Glutamatergic neuron (in vitro differentiated cells): ENCODE measurements at places on chromosomes 2 and 18. TPM values are rescaled to one million over a fixed set of nuclear protein-coding genes. Genes with fewer than 3 reads are reported as not detected.

Gene NDUFV2
- total RNA-seq, result 133 TPM

Gene CLIP4
- 3.3 TPM for total RNA-seq

Gene FKBP1B
- 38.1 TPM for total RNA-seq

Gene OTOF
- 0.47 TPM for total RNA-seq

Gene TUBA3E
- total RNA-seq, result not detected

Gene SF3B6
- 76.5 TPM for total RNA-seq

- H3K4me1 ChIP-seq, result peaks cover 27% of the 10 kb centered on the region
- peak; percentile 39 for DNase-seq
- H3K27ac ChIP-seq, result peak overlapping the region; percentile 97
- peaks cover 5% of the 10 kb centered on the region for H3K27me3 ChIP-seq
- H3K4me3 ChIP-seq, result peak overlapping the region; percentile 97
Observed at GRCh38 chr18:10454681-10455557, 484 bp downstream of the APCDD1 start.

DNA sequence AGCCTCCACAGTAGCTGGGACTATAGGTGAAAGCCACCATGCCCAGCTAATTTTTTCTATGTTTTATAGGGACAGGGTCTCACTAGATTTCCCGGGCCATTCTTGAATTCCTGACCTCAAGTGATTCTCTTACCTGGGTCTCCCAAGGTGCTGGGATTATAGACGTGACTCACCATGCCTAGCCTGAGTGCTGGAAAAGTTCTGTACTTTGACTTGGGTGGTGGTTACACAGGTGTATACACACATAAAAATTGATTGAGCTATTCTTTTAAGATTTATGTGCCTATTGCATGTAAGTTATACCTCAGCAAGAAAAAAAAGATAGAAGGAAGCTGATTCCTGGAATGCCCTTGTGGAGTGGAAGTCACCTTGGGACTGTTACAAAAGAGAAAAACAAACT lies 34.8 kb upstream of the KCNF1 start:
- peaks cover 6% of the 10 kb centered on the region for H3K27me3 ChIP-seq
- no peak for DNase-seq
- peaks cover 5% of the 10 kb centered on the region for H3K36me3 ChIP-seq

- H3K4me1 ChIP-seq, result no peaks in the 10 kb centered on the region
- H3K36me3 ChIP-seq, result peaks cover 19% of the 10 kb centered on the region
- no peak overlapping the region for H3K4me3 ChIP-seq
- no peak overlapping the region for H3K27ac ChIP-seq
- peaks cover 3% of the 10 kb centered on the region for H3K27me3 ChIP-seq
Observed at GRCh38 chr2:15645300-15645699, 53.6 kb downstream of the DDX1 start.

DNA sequence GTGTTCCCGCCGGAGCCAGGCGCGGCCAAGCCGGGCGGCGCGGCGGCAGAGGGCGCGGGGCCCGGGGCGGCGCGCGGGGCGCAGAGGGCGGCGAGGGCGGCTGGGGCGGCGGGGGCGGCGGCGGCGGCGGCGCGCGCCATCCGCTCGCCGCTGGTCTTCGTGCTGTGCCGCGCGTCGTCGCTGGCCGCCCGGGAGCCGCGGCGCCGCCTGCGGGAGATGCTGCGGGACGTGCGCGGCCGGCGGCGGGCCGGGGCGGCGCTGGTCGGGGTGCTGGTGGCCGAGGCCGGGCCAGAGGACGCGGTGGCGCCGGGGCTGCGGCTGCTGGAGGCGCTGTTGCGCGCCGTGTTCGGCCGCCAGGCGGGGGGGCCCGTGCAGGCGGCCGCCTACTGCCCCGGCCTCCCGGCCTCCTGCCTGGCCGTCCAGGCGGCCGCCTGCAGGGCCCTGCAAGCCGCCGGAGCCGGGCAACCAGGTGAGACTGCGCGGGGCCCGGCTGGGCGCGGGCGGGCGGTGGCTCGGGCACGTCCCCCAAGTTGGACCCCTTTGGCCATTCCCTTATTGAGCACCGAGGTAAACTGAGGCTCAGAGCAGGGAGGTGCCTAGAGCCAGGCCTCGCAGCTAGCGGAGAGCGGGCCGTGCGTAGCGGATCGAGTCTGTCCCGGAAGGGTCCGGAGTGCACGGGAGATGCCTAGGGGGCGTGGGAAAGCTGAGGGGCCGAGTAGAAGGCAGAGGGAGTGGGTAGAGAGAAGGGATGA lies 584 bp downstream of the C2orf72 start:
- H3K27me3 ChIP-seq, result peaks cover 23% of the 10 kb centered on the region
- no peaks in the 10 kb centered on the region for H3K4me1 ChIP-seq
- peak; percentile 57 for DNase-seq
- H3K4me3 ChIP-seq, result no peak overlapping the region
- no peaks in the 10 kb centered on the region for H3K36me3 ChIP-seq

DNA sequence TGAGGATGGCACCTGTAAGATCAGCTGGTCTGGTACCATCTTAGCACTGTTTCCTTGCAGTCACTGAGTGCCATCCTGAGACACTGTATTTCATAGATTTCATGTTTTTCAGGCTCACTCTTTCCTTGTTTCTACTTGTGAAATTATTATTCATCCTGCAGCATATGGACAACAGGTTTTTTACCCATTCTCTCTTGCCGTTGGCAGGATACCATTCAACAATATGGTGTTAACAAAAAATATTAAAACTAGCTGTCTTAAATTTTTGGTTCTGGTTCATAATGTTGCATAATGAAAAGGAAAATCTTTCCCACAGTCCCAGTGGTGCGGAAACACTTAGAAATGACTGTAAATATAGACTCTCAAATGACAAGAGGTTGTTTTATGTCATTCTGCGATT lies 23.1 kb upstream of the ATG16L1 start:
- H3K4me1 ChIP-seq, result no peaks in the 10 kb centered on the region
- H3K27ac ChIP-seq, result no peak overlapping the region
- DNase-seq, result no peak
- H3K36me3 ChIP-seq, result no peaks in the 10 kb centered on the region

GRCh38 chr2:119996148-119996547 lies 16.7 kb upstream of the EPB41L5 start:
- no peak for DNase-seq
- no peak overlapping the region for H3K4me3 ChIP-seq
- no peak overlapping the region for H3K27ac ChIP-seq

DNA sequence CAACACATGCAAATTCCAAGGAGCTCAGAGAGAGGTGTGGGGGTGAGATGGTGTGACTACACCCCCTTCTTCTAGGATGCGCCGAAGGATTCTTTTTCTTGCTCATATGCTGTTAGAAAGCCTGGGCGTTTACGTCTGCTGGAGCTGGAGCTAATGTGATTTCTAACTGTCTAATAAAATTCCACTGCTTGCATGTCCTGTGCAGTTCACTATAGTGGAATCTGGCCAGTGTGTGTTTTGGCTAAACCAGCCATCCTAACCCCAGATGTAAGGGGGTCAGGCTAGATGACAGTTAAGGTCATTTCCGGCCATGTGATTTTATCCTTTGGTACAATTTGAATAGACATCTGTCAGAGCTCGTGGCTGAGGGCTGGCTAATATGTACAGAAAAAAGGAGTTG lies 194.1 kb downstream of the PRKCE start:
- no peaks in the 10 kb centered on the region for H3K36me3 ChIP-seq
- no peak overlapping the region for H3K4me3 ChIP-seq
- no peak overlapping the region for H3K27ac ChIP-seq
- H3K4me1 ChIP-seq, result peaks cover 27% of the 10 kb centered on the region
- DNase-seq, result no peak

DNA sequence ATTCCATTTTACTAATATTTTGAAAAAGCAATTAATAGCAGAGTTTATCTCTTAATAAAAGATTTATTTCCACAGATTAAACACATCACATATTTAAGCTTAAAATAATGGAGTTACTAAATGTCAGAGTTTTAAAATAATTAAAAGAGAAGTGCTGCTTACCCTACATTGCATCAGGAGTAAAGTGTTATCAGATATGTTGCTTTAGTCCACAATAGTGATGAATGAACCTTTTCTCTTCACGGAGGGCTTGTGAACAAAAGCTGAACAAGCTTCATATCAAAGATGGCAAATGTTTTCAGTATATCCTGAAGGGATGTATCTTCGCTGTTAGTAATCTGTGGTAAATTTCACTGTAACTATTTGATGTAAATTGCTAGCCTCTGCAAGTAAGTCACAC lies 69.4 kb upstream of the TTC27 start:
- H3K36me3 ChIP-seq, result no peaks in the 10 kb centered on the region
- no peaks in the 10 kb centered on the region for H3K4me1 ChIP-seq
- H3K4me3 ChIP-seq, result no peak overlapping the region
- no peak for DNase-seq

DNA sequence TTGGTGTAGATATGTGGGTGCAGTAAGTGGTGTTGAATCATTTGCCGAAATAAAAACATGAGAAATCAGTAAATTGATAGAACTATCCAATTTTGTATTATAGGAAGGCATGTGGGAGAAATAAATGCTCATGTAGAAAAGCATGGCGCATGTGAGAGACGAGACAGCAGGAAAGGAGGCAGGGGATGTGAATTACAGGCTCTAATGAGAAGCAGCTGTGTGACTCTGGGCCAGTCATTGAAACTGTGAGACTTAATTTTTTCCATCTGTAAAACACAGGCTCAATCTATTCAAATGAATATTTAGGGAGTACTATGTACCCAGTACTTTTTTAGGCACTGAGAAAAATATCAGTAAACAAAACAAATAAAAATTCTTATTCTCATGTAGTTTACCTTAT lies 42.6 kb upstream of the MAP3K20 start:
- no peak for DNase-seq
- H3K4me1 ChIP-seq, result no peaks in the 10 kb centered on the region
- H3K4me3 ChIP-seq, result no peak overlapping the region
- no peaks in the 10 kb centered on the region for H3K36me3 ChIP-seq
- no peak overlapping the region for H3K27ac ChIP-seq

GRCh38 chr2:63950414-63950813 lies 68.8 kb downstream of the VPS54 start:
- no peaks in the 10 kb centered on the region for H3K4me1 ChIP-seq
- DNase-seq, result no peak
- H3K27ac ChIP-seq, result no peak overlapping the region
- no peak overlapping the region for H3K4me3 ChIP-seq
- peaks cover 4% of the 10 kb centered on the region for H3K36me3 ChIP-seq

GRCh38 chr2:229256376-229256775 lies 14.7 kb downstream of the PID1 start:
- DNase-seq, result no peak
- peaks cover 9% of the 10 kb centered on the region for H3K36me3 ChIP-seq
- peaks cover 6% of the 10 kb centered on the region for H3K4me1 ChIP-seq
- H3K27ac ChIP-seq, result no peak overlapping the region
- H3K4me3 ChIP-seq, result no peak overlapping the region

- H3K27me3 ChIP-seq, result peaks cover 2% of the 10 kb centered on the region
- DNase-seq, result no peak
- H3K4me1 ChIP-seq, result no peaks in the 10 kb centered on the region
- H3K4me3 ChIP-seq, result no peak overlapping the region
- H3K27ac ChIP-seq, result no peak overlapping the region
- H3K36me3 ChIP-seq, result no peaks in the 10 kb centered on the region
Observed at GRCh38 chr18:63438181-63438580, 15.9 kb upstream of the VPS4B start.

DNA sequence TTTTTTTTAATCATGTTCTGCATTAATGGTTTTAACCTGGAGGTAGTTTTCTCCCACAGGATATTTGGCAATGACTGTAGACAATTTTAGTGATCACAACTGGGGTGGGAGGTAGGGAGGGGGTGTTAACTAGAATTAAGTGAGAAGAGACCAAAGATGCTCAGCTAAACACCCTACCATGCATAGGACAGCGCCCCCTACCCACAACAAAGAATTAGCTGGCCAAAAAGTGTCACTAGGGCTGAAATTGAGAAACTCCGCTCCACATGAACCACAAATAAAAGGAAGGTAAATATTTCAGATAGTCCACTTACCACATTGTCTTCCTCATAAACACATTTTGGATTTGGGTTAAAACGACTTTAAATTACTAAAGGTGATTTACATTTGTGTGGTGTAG lies 942.6 kb downstream of the SUCLG1 start:
- peaks cover 4% of the 10 kb centered on the region for H3K36me3 ChIP-seq
- no peak overlapping the region for H3K4me3 ChIP-seq
- peaks cover 4% of the 10 kb centered on the region for H3K27me3 ChIP-seq
- no peak overlapping the region for H3K27ac ChIP-seq
- no peaks in the 10 kb centered on the region for H3K4me1 ChIP-seq

- H3K4me1 ChIP-seq, result peaks cover 78% of the 10 kb centered on the region
- no peaks in the 10 kb centered on the region for H3K36me3 ChIP-seq
- H3K27ac ChIP-seq, result peak overlapping the region; percentile 95
- H3K4me3 ChIP-seq, result peak overlapping the region; percentile 66
Observed at GRCh38 chr18:5518179-5518770, 25.5 kb downstream of the EPB41L3 start.

- H3K27me3 ChIP-seq, result peaks cover 6% of the 10 kb centered on the region
- peak overlapping the region; percentile 91 for H3K27ac ChIP-seq
- peaks cover 35% of the 10 kb centered on the region for H3K4me1 ChIP-seq
- H3K36me3 ChIP-seq, result no peaks in the 10 kb centered on the region
- peak overlapping the region; percentile 68 for H3K4me3 ChIP-seq
Observed at GRCh38 chr2:165572151-165572550, 102.7 kb downstream of the CSRNP3 start.

GRCh38 chr18:77076111-77076510 lies 56.5 kb downstream of the MBP start:
- peaks cover 3% of the 10 kb centered on the region for H3K27me3 ChIP-seq
- peaks cover 1% of the 10 kb centered on the region for H3K36me3 ChIP-seq
- H3K4me3 ChIP-seq, result no peak overlapping the region
- DNase-seq, result no peak
- peaks cover 29% of the 10 kb centered on the region for H3K4me1 ChIP-seq

DNA sequence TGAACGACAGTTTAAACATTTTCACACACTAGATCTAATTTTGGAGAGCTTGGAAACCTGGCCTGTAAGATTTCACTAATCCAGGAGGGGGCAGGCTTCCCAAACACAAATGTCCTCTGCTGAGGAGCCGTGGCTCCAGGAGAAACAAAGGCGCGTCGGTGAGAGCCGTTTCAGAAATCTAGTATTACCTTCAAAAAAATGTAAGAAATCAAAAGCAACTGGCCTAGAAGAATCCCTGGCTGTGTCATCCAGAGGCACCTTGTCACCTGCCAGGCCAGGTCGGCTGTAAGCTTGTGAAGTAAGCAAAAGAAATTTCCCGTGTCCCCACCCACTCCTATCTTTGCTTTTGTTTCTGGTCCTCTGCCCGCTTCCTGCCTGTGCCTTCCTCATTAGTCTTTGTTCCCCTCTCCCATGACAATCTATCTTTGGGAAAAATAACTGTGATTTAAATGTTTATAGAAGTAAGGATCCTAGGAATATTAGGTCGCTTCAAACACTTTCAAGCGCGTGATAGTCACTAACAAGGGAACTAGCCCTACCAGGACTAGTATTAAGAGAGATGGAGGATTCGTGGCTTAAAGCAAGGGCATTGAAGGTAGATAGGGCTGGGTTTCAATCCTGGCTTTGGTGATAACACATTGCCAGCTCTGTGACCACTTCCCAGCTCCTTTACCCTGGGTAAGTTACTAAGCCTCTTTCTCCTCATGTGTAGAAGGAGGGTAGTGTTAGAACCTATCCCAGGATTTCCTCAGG lies 99.5 kb upstream of the STK39 start:
- H3K36me3 ChIP-seq, result no peaks in the 10 kb centered on the region
- H3K27ac ChIP-seq, result peak overlapping the region; percentile 97
- H3K4me3 ChIP-seq, result peak overlapping the region; percentile 78
- peaks cover 11% of the 10 kb centered on the region for H3K4me1 ChIP-seq
- DNase-seq, result peak; percentile 75
